ENCODE measurements at places on chromosomes 2 and 18. TPM values are rescaled to one million over a fixed set of nuclear protein-coding genes. Genes with fewer than 3 reads are reported as not detected.

DNA sequence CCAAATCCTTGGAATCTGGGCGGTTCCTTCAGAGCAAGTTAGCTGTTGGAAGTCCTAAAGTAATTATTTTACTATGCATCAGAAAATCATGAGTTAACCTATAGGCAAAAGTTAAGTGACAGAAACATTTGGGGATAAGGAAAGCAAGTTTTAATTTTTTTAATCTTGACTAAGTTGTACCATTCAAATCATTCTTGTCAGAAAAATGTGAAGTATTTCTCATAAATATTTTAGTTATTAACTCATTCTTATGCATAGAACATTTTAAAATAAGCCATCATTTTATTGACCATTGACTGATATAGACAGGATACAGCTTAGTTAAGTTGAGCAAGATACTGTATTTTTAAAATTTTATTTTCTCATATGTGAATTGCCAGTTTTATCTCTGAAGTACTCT, 98.2 kb upstream of the FOSL2 start:
- no peak for DNase-seq

- DNase-seq = no peak
Measured at GRCh38 chr2:186730609-186731008, 36.7 kb downstream of the FAM171B start.

DNA sequence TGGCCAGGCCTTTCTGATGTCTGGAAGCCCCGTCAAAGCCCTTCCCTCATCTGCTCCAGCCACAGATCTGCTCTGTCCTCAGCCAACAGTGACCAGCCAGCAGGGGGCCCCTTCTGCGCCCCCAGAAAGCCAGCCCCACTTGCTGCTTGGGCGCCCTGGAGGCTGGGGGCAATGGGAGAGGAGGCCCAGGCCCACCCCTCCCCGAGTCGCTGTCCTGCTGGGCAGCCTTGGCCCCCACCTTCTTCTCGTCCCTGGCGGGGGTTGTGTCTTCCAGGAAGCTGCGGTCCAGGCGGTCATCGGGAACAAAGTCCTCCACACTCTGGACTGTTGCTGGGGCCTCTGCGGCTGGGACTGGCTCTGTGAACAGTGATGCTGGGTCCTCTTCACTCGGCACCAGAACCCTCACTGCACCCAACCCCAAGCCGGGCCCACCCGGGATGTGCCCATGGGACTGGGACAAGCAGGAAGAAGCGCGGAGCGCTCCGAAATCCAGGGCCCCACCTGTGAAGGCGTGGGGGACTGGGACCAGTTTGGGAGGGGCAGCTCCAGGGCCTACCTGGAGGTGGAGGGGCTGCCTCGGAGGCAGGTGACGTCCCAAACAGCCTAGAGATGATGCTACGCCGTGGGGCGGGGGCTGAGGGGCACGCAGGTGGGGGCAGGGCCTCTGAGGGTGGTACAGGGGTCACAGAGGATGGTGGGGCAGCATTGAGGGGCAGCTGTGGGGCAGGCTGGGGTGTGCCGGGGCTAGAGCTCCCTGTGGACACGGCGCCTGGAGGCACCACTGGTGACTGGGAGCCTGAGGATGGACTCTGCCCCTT, 257.6 kb downstream of the ANKRD30B start:
- DNase-seq = no peak

GRCh38 chr2:127455566-127456493, 37.6 kb downstream of the PROC start:
- no peak for DNase-seq

DNA sequence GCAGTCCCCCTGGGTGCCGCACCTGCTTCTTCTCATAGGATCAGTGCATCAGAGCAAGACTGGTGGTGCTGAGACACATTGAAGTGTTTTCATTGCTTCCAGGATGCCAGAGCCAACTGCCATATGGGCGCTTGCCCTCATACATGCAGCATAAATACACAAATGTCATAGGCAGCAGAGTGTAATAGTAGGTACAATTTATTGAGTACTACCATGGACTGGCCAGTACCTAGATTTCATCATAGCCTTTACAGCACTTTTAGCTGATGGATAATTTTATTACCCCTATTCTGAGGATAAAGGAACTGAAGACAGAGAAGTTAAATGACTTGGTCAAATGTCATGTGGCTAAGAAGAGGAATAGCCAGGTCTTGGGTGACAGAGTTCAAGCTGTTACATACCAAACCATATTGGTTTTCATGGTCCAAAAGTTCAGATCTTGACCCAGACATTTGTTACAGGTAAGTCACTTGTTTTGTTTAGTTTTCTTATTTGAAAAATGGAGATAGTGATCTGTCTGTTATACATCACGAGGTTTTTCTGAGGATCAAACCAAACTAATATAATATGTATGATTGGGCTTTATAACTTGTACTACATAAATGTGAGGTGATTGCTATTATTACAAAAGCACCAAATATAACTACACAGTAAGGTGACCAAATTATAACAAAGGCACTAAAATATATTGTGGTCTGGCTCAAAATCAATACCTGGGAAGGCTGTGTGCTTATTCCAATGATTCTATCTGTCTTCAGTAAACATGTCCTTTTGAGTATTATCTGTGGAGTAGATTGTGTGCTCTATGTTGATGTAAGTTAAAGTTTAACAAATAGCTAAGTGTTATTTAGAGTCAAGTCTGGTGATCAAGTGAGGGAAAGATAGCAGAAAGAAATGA, 151.9 kb upstream of the CYRIA start:
- DNase-seq = no peak

DNA sequence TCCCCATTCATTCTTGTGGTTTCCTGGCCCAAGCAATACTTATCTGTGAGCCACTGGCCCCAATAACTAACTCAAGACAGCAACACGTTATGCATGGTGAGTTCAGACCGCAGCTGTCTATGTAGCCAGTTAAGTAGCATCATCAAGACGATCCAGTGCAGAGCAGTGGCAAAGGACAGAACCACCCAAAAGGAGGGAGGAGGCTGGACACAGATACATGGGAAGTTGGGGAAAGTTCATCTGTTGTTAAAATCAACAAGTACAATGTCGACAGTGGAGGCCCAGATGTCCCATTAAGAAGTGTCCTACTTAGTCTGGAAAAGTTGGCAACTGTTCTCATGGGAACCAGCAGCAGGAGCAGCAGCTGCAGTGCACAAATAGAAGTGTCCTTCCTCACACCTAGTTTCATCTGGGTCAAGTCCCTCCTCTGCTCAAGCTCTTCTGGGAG, 106.9 kb upstream of the THOC1 start:
- no peak for DNase-seq

Gene LINC00305
- total RNA-seq = not detected

Gene IL1F10
- total RNA-seq = not detected

- no peak for DNase-seq
Measured at GRCh38 chr2:170647741-170648436, 67.2 kb upstream of the SP5 start.

GRCh38 chr18:48623468-48624235, 84.8 kb downstream of the CTIF start:
- no peak for DNase-seq

- no peak for DNase-seq
Measured at GRCh38 chr2:513981-514706, 163.1 kb downstream of the TMEM18 start.

GRCh38 chr2:178756343-178756742, 50.9 kb downstream of the TTN start:
- no peak for DNase-seq

Gene FAM110C
- 8.5 TPM for total RNA-seq

GRCh38 chr18:63953811-63954210, 4.7 kb downstream of the HMSD start:
- DNase-seq = no peak

DNA sequence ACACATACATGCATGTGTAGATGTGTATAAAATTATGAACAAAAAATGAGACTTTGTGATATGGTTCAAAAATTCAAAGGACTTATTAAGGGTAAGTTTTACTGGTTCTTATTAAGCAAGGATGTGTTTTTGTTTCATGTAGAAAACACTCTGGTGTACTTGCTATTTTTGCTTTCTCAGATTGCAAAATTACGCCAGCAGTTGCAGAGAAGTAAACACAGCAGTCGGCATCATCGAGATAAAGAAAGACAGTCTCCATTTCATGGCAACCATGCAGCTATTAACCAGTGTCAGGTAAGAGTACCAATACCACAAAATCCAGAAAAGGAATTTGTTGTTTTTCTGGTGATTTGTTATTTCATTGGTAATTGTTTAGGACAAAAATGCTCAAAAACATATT, 91.3 kb downstream of the FAM117B start:
- DNase-seq = no peak

GRCh38 chr18:36640021-36640952, 188.5 kb downstream of the TPGS2 start:
- no peak for DNase-seq

DNA sequence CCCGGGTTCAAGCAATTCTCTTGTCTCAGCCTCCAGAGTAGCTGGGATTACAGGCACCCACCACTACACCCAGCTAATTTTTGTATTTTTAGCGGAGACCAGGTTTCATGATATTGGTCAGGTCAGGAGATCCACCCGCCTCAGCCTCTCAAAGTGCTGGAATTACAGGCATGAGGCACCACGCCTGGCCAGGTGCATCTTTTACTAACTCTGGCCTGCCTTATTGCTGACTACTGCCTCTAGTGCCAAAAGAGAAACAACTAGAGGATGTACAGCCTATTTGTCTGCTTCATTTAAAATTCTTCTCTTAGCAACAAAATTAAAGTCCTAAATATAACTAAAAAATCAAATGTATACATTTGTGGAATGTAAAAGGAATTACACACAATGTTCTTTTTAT, 115.4 kb downstream of the BMPR2 start:
- DNase-seq = no peak

Gene BZW1
- total RNA-seq = 218 TPM

Gene UGT1A6
- total RNA-seq = not detected

Gene MGAT4A
- 34.4 TPM for total RNA-seq

DNA sequence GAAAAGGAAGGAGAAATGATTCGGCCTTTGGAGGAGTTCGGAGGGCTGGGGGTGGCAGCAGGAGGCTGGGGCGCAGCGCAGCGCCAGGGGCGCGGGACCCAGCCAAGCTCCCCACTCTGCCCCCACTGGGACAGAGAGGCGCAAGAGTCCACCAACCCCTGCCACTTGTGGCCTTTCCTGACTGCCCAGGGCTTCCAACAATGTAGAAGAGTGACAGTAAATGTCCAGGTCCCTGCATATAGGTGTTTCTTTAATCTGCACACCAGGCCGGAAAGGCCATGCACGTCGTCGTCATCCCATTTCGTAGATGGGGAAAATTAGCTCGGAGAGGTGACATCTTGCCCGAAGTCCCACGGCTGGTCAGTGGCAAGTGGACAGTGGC, 96.6 kb downstream of the INHBB start:
- no peak for DNase-seq

DNA sequence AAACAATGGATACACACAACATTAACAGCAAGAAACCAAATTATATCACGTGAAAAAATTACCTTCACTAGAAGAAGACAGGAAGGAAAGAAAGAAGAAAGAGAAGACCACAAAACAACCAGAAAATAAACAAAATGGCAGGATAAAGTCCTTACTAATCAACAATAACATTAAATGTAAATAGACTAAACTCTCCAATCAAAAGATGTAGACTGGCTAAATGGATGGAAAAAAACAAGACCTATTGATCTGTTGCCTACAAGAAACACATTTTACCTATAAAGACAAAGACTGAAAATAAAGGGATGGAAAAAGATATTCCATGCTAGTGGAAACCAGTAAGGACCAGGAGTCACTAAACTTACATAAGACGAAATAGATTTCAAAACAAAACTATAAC, 167.0 kb upstream of the ZC3H15 start:
- DNase-seq = no peak

DNA sequence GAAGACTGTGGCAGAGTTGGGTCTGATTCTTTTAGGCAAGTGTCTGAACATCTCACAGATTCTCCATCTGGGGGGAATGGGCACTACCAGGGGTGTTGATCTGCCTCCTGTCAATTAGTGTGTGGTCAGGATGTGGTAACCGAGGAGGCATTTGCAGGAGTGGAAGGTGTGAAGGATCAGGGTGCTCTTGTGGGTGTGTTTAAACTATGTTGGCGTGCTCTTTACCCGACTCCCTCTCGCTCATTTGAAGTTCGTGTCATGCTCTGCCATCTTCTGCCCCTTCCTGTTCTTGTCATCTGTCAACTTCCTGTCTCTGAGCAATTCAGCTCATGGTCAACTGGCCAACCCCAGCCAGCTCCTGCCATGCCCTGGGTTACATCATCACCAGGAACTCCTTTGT, 107.9 kb downstream of the RTN4 start:
- no peak for DNase-seq

GRCh38 chr2:237353215-237353614, 60.7 kb downstream of the COL6A3 start:
- no peak for DNase-seq

DNA sequence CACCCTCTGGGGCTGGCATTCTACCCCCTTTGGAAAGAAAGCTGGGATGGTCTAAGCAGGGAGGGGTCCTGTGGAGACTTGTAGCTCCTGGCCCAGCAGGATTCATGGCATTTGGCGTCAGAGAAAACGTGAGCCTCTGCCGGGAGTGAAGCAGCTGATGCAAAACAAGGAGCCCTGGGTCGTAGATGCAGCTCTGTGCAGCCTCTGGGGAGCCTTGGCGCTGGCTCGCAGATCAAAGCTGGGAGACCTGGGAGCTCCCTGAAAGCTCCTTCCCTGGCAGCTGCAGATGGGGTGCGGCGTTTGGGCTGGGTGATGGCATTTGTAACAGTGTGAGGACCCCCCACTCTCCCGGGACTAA, 148.3 kb downstream of the KLHL29 start:
- no peak for DNase-seq

Gene SPP2
- not detected for total RNA-seq

- DNase-seq = no peak
Measured at GRCh38 chr2:15893689-15894480, 46.5 kb upstream of the MYCN start.

GRCh38 chr18:61703508-61703907, 189.3 kb downstream of the RNF152 start:
- DNase-seq = no peak

DNA sequence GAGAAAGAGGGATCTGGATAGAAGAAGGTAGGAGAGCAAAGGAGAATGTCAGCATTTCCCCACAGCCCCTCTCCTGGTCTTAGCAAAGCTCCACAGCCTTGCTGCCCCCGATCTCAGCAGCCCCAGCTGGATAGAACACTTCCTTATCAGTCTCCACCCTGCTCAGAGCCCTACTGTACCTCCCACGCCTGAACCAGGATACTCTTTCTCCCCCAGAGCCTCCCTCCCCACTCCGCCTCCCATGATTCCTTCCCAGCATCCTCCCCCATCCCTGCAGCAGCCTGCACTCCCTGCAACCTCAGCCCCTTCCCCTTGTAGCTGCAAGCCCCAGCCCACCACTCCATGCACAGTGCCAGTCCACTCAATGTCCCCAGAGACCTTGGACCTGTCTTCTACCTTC, 25.8 kb downstream of the PLB1 start:
- no peak for DNase-seq

- no peak for DNase-seq
Measured at GRCh38 chr2:241635756-241636155, 1.2 kb downstream of the THAP4 start.

DNA sequence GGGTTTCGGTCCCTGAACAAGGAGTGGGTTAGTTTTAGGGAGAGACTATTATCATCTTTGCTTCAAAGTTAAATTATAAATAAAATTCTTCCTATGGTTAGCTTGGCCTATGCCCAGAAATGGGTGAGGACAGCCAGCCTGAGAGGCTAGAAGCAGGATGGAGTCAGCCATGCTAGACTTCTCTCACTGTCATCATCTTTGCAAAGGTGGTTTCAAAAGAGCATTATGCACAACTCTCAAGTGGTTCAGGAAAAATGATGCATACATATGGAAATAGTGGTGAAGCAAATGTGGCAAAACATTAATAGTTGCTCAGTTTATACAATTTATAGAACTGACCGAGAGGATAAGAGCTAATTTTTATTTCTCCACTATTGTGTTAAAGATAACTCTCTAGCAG, 283.9 kb upstream of the FBXO11 start:
- no peak for DNase-seq

Gene RAB27B
- total RNA-seq = 0.04 TPM
